Ureter (tissue), 1 donor: ENCODE measurements at places on chromosomes 6 and 20.

- DNase-seq = no peak
These were observed 8.8 kb downstream of the GNL1 start for GRCh38 chr6:30547454-30547853.

DNA sequence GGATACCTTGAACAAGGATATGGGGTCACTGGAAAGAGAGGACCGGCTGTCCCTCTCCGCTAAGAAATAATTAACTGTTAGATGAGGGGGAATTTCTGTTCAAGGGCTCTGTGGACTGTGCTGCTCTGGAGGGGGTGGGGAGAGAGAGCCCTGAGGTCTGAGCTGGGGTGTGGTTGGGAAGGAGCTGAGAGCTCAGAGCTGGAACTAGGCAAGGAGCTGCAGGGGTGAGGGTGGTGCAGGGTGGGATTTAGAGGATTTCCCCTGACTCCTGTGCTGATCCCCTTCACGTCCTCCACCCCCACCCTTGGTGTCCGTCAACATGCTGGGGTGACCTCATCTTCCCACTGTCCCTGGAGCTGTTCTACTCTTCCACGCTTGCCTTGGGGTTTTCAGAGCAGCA, 52.5 kb downstream of the HLA-A start:
- DNase-seq = peak; percentile 24

- no peak for DNase-seq
These were observed 186.9 kb downstream of the ERMARD start for GRCh38 chr6:169938262-169938701.

- no peak for DNase-seq
These were observed 236.3 kb downstream of the BCAS1 start for GRCh38 chr20:53834062-53834442.

DNA sequence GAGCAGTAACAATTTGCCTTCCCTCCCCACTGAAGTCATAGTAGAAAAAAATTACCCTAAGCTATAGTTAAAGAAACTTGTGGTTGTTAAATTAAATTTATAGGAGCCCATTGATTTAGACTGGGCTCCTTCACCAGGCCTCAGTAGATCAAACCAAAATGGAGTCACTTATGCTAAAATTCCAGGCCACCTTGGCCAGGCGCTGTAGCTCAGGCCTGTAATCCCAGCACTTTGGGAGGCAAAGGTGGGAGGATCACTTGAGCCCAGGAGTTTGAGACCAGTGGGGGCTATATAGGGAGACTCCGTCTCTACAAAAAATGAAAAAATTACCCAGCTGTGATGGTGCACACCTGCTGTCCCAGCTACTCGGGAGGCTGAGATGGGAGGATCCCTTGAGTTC, 15.0 kb upstream of the GMNN start:
- no peak for DNase-seq
